RPMI7951 (cell line): ENCODE measurements at places on chromosomes 5 and 9.

- DNase-seq: no peak
Observed at GRCh38 chr5:36889264-36889663, 12.7 kb downstream of the NIPBL start.

DNA sequence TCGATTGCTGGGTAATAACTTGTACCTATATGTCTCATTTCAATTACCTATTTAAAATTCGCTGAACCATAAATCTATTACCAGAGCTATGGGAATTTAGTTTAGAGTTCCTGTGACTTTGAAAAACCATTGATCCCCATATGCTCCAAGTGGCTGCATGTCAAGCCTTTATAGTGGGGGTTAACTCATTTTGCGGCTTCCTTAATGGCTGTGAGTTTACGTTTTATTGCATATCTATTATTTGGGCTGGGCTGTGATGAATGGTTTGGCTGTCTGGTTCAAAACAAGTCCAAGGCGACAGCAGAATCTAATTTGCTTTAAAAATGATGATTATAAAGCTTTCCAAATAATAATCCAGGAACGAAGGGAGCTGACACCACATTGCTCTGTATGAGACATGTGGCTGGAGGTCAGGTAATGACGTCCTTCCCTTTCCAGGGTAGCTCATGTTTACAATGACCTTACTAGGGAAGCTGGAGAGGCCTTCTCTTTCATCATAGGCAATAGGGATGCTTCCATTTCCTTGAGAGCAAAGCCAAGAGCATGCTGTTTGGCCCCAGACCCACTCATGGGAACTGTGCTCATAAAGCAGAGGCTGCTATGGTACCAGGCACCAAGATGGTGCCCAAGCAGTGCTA, 258.3 kb downstream of the HSPA4 start:
- no peak for DNase-seq

GRCh38 chr5:647727-648126, 35.6 kb downstream of the CEP72 start:
- DNase-seq: no peak

GRCh38 chr9:76557674-76558225, 98.8 kb downstream of the GCNT1 start:
- peak; percentile 64 for DNase-seq

DNA sequence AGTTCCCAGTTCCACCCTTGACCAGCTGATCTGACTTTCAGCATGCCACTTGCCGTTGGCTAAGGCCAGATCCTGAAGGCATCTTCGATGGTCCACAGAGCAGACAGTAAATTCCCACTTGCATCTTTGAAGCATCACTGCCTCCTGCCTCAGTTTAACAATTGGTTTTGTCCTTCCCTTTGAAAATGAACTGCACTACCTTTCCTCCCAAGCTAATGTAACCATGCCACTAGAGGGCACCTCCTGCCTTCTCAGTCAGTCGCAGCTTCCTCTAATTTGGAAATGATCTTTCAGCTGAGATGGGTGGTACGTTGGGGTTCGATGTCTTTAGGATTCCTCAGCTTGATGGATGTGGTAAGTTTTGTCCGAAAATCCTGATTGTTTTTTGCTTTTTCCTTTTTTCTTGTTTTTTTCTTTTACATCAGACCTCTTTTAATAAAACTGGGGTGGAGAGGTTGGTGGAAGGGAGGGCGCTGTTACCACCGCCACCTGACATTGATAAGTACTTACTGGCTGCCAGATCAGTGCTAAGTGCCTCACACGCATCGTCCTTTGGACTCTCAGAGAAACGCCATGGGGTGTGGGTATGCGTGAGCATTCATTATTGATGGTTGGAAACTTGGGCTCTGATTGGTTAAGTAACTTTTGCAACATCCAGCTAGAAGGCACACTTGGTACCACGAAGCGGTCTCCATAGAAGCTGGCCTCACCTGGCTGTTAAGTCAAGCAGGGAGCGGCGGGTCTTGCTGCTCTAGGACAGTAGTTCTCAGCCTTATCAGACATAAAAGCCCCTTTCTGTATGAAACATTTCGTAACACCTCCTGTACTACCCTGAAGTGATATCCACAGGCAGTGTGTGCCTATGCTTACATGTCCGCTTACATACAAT, 16.9 kb downstream of the PTTG1 start:
- DNase-seq: peak; percentile 68

- DNase-seq: no peak
Observed at GRCh38 chr9:112670991-112671625, 46.8 kb downstream of the INIP start.

- DNase-seq: no peak
Observed at GRCh38 chr5:9176641-9177040, 369.2 kb downstream of the SEMA5A start.

GRCh38 chr5:102845041-102845440, 89.9 kb downstream of the PAM start:
- DNase-seq: no peak

- peak; percentile 94 for DNase-seq
Observed at GRCh38 chr5:132293992-132294727, at the start of gene SLC22A4. Gene SLC22A4 (plus strand): TSS chr5:132294394. CDS start chr5:132294617, 223 bp downstream.

- no peak for DNase-seq
Observed at GRCh38 chr5:138824924-138825863, 49.9 kb downstream of the LRRTM2 start.

DNA sequence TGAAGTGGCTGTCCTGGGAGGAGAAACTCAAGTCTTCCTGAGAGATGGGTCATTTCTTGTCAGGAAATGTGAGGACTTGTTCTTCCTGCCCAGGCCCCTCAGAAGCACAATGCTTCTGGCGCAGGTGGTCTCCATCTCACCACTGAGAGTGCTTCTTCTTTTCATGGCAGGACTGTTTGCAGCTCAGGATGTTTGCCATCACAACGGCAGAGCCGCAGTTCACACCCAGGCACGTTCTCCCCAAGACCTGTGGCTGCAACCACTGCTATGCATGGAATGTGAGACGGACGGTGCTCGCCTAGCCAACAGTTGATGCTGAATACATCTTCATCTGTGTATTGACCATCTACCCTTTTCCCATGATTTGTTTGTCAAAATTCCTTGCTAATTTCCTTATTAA, 216.3 kb downstream of the GADD45G start:
- DNase-seq: no peak

GRCh38 chr5:112737070-112737462, 619 bp upstream of the APC start:
- DNase-seq: no peak

- DNase-seq: peak; percentile 67
Observed at GRCh38 chr5:79074641-79075040, 5.1 kb downstream of the BHMT2 start.

DNA sequence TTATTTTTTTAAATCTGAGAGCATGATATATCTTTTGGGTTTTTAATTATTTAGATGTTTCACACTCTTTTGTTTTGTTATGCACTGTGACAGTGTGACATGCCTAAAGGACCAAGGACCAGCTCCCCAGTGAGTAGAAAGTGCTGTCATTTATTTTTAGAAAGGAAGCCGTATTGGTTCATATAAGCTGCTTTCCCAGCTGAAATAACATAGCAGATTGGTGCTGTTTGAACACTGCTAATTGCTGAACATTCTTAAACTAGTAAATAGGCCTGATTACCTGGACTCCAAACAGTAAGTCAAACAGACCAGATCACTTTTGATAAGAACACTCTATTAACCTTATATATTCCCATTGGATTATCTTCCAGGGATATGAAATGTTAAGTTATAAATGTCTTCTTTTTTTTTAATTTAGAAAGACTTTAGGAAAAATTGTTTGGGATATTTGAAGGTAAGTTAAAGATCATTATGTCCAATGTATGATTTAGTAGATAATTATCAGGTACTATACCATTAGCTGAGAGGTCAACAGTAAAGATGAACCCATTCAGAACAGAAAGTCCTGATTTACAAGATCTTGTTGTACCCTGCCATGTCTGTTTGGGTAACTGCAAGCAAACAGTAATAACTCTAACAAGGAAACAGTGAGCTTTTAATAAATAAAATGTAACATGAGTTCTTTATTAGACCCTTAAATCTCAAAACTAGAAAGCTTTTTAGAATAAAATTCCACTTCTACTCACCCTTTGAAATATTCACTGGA, 27.8 kb upstream of the ELL2 start:
- DNase-seq: no peak

DNA sequence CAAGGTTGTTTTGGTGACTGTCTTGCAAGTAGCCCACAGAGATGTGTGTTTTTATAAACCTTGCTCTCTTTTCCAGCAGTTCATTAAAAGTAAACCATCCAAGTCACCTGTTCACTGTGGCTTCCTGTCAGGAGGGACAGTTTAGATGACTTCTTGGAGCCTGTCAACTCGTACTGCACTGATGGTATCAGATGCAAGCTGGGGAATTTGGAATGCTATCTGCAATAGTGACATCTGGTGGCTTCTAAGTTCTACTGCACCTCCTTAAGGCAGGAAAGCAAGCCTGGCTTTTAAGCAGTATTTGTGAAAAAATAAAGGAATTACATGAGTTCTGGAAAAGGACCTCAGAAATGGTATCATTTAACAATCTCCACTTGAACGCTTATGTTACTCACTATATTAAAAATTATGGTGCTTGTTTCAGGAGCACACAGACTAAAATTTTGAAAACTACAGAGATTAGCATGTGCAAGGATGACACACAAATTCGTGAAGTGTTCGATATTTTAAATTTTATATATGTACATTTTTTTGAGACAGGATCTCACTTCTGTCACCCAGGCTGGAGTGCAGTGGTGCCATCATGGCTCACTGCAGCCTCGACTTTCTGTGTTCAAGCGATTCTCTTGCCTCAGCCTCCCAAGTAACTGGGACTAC, 164.0 kb downstream of the TTC39B start:
- DNase-seq: peak; percentile 40

DNA sequence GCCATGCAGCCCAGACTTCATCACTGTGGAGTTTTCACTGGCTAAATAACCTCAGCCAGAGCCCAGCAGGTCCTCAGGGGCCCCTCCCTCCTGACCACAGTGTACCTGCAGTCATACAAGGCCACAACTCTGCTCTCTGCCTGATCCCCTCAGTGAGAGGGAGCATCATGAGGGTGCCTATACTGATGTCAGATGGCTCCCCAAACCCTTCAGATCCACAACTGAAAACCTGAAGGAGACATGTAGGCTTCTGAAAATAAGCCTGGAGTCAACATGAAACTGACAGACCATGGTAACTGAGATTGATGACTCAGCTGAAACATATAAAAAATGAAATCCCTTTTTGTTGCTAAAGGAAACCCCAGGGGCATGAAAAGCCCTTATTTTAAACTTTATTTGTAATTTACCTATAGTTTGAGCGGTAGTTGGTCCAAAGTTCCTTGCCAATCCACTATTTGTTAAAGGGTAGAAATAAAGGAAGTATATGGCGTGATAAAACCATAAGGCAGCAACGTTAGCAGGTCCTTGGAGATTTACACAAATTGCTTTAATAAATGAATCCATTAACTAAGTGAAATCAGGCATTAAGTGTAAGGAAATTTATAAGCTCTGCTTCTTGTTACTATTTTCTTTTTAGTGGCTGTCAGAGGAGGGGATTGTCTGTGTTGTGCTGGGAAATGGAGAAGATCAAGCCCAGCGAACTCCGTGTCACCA, 68.3 kb downstream of the FGF1 start:
- no peak for DNase-seq
